ENCODE measurements at places on chromosomes 3 and 15. TPM values are rescaled to one million over a fixed set of nuclear protein-coding genes. Genes with fewer than 3 reads are reported as not detected.

The VIPR1 gene
- 4.5 TPM for total RNA-seq

The ZBTB11 gene
- total RNA-seq, result 29.8 TPM

The PAQR5 gene
- total RNA-seq, result 0.07 TPM

The DPPA4 gene
- not detected for total RNA-seq

DNA sequence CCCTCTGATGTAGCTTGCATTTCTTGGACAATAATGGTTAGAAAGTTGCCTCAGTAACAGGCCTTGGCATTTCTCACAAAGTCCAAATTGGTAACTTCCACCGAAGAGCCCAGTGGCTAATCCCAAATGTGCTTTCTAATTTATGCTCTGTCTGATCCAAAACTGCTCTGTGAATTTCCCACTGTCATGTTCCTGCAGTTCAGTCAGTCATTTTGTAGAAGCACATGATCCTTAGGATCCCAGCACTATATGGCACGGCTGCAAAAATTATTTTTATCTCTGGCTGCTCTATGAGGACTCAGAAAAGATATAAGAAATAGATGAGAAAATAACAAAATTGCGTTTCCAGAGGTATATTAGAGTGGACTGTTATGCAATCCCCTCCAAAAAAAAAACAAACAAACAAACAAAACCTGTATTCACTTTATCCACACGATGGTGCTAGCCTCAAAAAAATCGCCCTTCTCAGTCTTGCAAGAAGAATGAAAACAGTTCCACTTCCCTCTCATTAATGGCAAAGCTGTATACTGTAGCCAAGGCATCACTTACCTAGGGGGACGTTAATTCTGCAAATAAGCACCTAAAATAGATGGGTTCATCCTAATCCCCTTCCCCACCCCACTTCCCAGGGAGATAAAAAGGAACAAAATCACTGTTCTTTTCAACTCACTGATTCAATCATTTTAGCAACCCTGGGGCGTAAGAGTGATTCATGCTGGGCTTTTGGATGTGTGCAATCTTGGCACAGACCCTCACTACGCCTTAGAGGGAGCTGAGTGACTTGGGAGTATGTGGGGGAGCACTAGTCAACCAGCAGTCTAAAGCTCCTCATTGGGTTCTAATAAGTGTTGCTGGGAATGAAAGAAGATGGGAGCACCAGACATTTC is 61.3 kb downstream of the TMCO5A start:
- DNase-seq, result peak; percentile 35

DNA sequence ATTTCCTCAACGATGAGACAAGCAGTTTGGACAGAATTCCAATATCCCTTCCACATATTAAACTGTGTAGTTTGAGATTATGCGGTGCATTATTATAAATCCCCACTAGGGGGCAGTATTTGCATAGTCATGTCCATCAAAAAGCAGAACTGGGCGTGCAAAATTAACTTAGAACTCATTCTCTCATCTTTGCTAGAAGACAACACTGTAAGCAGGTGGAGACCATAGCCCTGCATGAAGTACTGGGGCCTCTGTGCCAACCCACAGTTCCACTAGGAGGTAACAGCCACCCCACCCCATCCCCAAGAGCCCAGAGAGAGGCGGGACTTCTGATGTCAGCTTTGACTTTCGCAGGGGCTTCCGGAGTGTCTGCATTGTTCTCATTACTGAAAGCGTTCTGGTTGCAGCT is 106.6 kb upstream of the TMC3 start:
- DNase-seq, result peak; percentile 13

- peak; percentile 88 for DNase-seq
Observed at GRCh38 chr15:58179741-58180381, 41.7 kb downstream of the AQP9 start.

DNA sequence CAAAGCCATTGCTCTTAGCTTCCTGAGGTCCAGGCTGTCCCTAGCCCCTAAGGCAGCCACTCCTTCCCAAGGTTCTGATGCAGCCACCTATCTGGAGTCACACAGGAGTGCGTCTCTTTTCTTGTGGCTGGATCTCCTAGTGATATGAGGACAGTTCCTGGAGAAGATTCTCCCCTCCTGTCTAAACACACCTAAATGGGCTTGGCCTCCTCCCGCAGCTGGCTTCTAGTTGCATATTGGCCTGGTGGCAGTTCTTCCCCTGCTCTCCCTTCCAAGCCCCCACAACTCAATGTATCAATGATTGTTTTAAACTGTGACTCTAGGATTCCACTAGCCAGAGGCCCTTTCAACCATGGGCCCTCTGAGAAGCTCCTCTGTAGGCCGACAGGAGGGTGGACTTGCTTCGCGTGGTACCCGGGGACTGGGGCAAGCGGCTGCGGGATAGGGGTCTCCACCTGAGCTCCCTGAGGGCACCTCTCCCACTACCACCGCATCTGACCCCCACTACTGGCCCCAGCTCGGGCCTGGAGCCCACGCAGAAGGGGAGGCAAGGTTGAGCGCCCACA is 1.4 kb downstream of the ITGA11 start:
- no peak for DNase-seq

DNA sequence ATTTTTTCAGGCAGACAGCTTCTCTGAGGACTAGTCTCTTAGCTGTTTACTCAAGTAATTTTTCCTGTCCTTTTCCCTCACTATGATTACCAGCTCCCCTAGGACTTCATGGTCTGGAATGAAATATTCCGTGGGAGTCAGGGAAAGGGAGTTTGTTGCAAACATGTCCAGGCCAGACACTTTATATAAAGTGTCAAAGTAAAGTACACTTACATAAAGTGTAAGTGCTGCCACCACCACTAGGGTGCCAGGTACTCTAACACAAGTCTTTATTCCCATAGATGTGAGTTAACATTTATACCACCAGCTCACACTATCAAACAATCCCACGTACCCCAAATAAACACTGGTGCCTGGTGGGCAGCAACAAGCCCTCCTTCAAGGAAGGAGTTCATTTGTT is 179.8 kb downstream of the SNRPN start:
- DNase-seq, result no peak

DNA sequence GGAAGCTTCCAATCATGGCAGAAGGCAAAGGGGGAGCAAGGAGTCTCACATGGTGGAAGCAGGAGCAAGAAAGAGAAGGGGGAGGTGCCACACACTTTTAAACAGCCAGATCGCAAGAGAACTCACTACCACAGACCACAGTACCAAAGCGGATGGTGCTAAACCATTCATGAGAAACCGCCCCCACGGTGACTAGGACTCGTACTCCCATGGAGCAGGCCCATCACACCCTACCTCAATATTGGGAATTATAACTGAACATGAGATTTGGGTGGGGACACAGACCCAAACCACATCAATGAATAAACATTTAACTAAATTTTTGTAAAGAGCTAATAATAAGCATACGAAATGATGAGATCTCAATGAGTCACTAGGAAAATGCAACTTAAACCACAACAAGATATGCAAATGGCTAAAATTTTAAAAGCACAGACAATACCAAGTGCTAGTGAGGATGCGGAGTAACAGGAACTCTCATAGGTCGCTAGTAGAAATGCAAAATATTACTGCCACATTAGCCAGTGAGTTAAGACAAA is 10.0 kb downstream of the MRPS25 start:
- no peak for DNase-seq

DNA sequence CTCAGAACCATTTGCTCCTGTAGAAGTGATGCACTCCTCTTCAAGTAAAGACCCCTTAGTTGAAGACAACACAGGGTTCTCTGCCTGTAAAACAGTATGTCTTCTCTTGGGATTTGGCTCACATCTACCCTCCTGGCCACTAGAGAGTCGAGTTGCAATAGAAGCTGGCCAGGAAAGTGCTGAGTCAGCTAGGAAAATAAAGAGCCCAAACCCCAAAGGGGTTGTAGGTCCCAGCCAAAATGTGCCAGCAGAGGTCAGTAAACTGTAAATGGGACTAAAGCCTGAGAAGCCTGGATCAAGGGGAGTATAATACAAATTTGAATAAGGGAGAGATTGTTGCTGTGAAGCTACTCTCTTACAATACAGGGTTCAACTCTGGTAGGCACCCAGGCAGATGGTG is 37.2 kb upstream of the THBS1 start:
- no peak for DNase-seq

DNA sequence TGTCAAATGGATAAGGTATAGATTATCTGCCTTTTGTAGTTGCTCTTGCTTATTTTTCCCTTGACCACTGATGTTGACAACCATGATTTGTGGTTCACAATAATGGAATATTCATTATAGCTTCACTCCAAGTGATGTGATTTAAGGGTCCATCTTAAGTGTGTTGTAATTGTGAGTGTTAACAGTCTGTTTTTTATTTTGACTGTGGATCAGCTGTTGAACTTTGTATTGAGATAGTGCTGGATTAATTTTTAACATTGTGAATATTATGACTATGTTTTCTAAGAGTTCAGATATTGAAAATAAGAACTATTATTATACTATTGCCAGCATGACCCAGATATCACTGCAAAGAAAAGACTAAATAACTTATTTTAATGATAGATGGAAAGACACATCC is 8.6 kb upstream of the GASK1A start:
- DNase-seq, result no peak

GRCh38 chr15:58057559-58057958 is 8.0 kb downstream of the ALDH1A2 start:
- no peak for DNase-seq

DNA sequence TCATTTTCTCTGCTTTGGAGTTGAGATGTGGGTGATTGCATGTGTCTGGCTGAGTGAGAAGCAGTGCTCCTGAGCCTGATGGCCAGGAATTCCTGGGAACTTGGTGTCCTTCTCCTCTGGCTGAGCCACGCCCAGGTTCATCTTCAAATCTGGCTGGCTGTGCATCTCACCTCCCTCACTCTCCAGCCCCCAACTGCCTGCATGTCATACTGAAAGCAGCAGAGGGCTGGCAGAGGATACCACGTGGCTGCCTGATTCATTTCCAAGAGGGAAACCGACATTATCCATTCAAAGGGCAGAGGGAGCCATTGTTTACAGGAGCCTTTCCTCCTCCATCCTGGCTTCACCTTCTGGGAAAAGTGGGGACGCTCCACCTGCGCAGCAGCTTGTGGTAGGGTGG is 57.4 kb downstream of the ABHD5 start:
- DNase-seq, result no peak

DNA sequence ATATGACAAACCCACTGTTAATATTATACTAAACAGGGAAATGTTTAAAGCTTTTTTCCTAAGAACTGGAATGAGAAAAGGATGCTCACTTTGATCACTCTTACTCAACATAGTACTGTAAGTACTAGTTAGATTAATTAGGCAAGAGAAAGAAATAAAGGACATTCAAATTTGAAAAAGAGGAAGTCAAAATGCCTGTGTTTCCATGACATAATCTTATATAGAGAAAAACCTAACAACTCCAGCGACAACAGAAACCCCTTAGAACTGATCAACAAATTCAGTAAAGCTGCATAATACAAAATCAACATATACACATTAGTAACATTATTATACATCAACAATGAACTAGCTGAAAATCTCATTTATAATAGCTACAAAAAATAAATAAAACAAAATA is 200.6 kb upstream of the ROBO1 start:
- DNase-seq, result no peak

- DNase-seq, result no peak
Observed at GRCh38 chr3:171842864-171843518, at the start of gene TMEM212. TSS of gene TMEM212 (plus strand) at chr3:171843349. CDS start at chr3:171843384, 35 bp downstream.

- DNase-seq, result no peak
Observed at GRCh38 chr15:92083190-92083589, 229.7 kb downstream of the SLCO3A1 start.

- DNase-seq, result no peak
Observed at GRCh38 chr3:139519998-139520737, 19.4 kb downstream of the RBP1 start.

GRCh38 chr3:3783696-3784095 is 15.5 kb upstream of the LRRN1 start:
- DNase-seq, result no peak

DNA sequence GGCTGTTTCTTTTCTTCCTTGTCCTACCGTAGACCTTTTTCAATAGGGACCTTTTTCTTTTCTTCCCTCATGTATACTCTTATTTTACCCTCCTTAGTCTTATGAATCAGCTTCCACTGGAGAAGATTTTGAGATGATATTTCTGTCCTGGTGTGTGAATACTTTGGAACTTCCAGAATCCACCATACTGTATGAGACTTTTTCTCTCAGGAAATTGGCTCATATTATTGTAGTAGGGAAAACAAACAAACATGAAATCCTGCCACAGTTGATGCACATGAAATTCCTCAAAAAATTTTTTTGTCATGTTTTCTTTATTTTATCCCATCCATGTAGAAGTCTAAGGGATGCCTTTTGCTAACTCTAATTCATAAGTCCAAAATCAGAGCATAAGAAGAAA is 289.3 kb upstream of the PLSCR5 start:
- DNase-seq, result no peak

- DNase-seq, result no peak
Observed at GRCh38 chr3:11459186-11459824, 184.4 kb downstream of the VGLL4 start.

- peak; percentile 39 for DNase-seq
Observed at GRCh38 chr3:197363553-197364409, 65.4 kb upstream of the DLG1 start.

DNA sequence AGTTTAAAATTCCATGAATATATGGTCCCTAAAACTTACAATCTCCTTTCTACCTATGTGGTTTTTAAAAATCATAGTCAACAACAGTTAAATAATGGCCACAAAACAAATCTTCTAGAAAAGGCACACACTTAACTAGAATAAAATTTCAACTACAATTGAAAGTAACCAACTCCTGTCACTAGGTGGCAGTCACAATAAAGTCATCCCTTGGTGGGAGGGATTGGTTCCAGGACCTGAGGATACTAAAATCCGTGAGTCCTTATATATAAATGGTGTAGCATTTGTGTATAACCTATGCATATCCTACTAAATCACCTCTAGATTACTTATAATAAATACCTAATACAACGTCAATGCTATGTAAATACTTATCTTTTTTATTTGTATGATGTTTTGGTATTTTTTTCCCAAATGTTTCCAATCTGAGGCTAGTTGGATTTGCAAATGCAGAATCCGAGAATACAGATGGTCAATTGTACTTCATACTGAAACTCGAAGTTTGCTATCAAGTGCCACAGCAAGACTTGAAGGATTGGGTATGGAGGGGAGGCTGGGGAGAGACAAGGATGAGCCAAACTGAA is 172.6 kb downstream of the FMN1 start:
- DNase-seq, result no peak

DNA sequence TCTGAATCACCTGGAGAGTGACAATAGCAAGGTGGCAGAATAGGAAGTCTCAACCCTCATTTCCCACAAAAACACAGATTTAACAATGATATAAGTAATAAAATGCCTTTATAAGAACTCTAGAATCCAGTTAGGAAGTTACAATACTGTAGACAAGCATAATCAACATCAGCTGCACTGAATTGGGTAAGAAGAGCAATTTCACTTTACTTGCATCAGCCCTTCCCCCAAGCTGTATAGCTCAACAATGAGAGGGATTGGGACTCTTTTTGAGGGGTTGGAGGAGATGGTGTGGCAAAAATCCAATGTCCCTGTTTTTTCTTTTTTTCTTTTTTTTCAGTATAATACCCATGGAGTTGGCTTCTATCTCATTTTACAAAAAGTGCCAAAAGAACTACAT is 63.1 kb downstream of the SERP1 start:
- DNase-seq, result no peak

DNA sequence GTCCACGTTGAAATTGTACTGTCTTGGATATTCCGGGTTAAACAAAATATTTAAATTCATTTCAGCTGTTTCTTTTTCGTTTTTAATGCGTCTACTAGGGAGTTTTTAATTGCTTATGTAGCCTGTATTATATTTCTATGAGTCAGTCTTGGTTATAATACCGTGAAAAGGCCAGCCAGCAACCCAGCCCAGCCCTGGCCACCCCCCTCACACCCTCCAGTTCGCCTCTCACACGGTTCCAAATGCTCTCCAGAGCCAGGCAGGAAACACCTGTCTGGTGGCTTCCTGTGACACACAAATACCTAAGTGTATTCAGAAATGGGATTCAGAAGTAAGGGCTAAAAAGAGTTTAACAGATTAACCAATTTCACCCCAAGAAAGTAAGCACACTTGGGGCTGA is 4.4 kb downstream of the SH3BP5 start:
- DNase-seq, result peak; percentile 89
